GM18507 (cell line): ENCODE measurements at places on chromosomes 6 and 20.

- no peak for DNase-seq
Observed at GRCh38 chr6:95145457-95145856, 431.9 kb upstream of the MANEA start.

GRCh38 chr6:31815025-31815838 lies at the start of the genes HSPA1A and HSPA1L:
TSS of gene HSPA1A (plus strand) at chr6:31815543. CDS start at chr6:31815757, 214 bp downstream.
TSS of gene HSPA1L (minus strand) at chr6:31815283. CDS start at chr6:31811972, 3,311 bp downstream.
- no peak for DNase-seq

GRCh38 chr20:59207742-59208357 lies 44.2 kb downstream of the ZNF831 start:
- DNase-seq = peak; percentile 74

GRCh38 chr6:106005013-106005412 lies 81.1 kb upstream of the PRDM1 start:
- no peak for DNase-seq

DNA sequence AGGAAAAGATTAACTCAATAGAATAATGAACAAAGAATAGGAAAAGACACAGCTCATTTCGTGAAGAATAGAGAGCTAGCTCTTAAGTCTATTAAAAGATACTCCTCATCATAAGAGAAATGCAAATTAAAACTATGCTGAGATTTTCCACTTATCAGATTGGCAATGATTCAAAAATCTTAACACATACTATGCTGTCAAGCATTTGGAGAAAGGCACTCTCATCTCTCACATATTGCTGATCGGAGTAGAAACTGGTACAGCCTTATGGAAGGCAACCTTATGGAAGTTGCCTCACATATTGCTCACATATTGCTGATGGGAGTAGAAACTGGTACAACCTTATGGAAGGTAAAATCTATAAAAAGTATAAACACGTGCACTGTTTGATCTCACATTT lies 21.4 kb upstream of the PLAGL1 start:
- DNase-seq = no peak

- DNase-seq = no peak
Observed at GRCh38 chr6:52616059-52616690, 39.3 kb upstream of the TRAM2 start.

- no peak for DNase-seq
Observed at GRCh38 chr6:22766979-22767378, 197.6 kb downstream of the HDGFL1 start.

- no peak for DNase-seq
Observed at GRCh38 chr20:19897891-19898290, 119.3 kb upstream of the NAA20 start.

GRCh38 chr20:62888406-62888805 lies 26.8 kb upstream of the TCFL5 start:
- DNase-seq = no peak

GRCh38 chr6:47075741-47076421 lies 33.7 kb upstream of the ADGRF1 start:
- DNase-seq = no peak

GRCh38 chr6:43703512-43704429 lies 16.2 kb upstream of the MRPS18A start:
- DNase-seq = no peak

DNA sequence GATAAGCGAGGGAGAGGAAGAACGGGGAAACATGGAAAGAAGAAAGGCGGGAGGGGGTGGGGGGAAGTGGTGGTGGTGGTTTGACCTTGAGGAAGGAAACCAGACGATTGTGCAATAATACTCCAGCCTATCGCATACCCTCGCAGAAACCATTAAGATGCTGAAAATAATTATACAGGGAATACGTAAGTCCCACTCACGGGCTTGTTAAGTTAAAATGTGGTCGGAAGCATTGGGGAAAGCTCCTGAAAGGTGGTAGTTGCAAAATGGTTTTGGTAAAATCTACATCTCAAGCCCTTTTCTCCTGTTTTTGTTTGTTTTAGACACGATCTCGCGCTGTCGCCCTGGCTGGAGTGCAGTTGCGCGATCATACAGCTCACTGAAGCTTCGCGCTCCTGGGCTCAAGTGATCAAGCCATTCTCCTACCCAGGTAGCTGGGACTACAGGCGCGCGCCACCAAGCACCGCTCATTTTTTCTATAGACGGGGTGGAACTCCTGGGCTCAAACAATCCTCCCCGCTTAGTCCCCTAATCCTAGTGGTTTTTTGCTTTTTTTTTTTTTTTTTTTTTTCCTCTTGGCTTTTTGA lies 128.9 kb upstream of the ZNF184 start:
- DNase-seq = no peak

GRCh38 chr6:7247179-7247456 lies 65.9 kb downstream of the SSR1 start:
- DNase-seq = no peak

DNA sequence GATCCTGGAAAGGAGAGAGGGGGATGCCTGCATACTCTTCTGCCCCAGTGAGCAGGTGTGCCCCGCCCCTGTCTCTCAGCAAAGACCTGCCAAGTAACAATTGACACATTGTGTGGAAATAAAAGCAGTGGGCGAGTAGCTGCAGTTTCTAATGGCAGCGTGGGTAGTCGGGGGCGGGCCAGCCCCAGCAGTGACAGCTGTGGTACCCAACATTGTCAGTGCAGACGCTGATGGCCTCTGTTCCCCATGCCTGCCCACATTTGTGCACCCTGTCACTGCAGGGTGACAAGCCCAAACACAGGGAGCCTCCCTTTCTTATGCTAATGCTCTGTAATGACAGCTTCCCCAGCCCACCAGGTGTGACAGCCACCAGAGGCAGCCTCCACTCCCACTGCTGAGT lies 491.7 kb downstream of the DHX35 start:
- DNase-seq = no peak

DNA sequence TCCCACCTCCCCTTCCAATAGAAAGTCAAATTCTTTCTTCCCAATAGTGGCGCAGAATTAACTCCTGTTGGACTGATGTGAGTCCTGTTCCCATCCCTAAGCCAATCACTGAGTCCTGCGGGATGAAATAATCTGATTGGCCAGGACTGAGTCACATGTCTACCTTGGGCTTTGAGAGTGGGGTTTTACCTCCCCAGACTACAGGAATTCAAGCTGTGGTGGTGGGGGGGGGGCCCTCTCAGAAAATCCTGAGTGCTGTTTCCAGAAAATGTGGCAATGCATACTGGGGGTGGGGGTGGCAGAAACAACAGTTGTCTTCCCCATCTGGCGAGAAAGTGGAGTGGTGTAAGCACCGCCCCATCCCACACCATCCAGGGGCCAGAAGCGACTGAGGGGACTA lies 65.7 kb downstream of the CTCFL start:
- DNase-seq = no peak

GRCh38 chr6:116881236-116881635 lies 4.2 kb downstream of the RFX6 start:
- DNase-seq = no peak

DNA sequence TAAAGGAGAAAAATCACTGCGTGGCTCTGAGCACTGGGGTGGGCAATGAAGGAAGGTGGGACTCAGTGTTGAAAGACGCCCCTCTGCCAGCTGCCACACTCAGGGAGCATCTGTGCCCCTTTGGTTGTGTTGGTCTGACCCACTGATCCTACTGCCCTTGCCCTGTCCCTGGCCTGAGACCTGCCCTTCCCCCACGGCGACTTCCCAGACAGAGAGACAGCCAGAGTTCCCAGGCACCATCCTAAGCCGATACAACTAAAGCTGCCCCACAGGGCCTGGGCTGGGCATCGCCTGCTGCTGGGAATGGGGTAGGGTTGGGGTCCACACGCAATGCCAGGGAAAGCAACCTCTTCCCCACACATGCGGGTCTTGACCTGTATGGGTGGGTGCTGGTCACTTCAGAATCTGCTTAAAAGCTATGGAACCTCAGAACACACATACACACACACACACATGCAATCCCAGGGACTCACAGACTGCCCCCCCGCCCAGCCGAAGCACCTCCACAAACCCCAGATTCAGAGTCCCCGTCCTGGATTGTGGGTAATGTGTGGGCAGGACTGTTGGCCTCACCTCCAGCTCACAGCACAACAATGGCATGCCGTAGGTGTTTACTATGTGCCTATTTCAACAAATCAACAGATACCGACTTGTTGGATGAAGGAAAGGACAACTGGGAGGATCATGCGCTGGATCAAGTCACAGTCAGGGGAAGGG lies 10.9 kb upstream of the SPDEF start:
- DNase-seq = no peak

DNA sequence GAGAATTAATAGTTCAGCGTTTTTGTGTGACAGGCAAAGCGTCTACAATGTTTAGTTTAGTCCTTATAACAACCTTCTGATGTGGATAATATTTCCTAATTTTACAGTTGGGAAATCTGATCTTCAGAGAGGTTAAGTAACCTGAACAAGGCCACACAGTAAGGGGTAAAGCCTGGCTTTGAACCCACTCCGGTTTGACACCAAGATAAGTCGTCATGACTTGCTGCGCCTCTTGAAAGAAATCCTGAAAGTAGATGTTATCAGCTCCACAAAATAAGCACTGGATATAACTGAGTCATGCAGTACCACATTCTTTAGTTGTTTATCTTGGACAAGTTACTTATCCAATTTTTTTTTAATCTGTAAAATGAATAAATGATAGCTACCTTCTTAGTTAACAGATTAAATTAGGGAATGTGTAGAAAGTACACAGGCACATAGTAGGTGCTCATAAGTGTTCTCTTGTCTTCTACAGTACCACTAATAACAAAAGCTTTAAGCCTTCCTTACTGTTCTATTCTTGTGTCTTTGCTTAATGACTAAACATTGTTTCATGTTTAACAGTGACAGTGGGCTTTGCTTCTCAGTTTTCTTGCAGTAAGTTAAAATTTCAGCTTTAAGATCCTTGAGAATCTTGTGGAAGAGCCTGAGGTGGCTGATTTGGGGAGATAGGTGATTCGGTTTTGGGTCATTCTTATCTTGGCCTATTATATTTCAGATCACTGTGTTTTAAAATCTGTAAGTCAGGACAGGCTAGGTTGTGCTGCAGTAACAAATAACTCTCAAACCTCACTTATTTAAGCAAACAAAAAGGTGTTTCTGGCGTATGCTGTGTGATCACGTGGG lies 2.1 kb downstream of the HIVEP1 start:
- no peak for DNase-seq

- no peak for DNase-seq
Observed at GRCh38 chr20:20022498-20022897, 5.3 kb downstream of the NAA20 start.

- DNase-seq = no peak
Observed at GRCh38 chr6:79250559-79250958, 16.1 kb upstream of the HMGN3 start.

GRCh38 chr6:136764517-136764993 lies 27.7 kb downstream of the MAP3K5 start:
- DNase-seq = no peak

DNA sequence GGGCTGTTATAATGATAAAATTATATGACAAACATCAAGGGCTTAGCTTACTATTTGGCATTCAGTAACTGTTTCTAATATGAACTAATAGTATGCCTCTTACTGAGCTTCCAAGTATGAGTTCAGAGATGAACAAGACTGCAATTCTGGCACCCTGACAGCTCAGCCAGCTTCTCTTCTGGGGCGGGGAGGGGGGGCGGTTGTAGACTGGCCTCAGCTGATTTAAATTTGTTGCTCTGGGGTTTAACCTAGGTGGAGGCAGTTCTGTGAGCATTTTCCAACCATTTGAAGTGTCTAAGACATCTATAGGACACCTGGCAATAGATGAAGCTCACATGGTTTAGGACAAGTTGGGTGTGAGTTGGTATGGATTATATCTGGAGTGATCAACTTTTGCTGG lies 401.9 kb downstream of the QKI start:
- no peak for DNase-seq

DNA sequence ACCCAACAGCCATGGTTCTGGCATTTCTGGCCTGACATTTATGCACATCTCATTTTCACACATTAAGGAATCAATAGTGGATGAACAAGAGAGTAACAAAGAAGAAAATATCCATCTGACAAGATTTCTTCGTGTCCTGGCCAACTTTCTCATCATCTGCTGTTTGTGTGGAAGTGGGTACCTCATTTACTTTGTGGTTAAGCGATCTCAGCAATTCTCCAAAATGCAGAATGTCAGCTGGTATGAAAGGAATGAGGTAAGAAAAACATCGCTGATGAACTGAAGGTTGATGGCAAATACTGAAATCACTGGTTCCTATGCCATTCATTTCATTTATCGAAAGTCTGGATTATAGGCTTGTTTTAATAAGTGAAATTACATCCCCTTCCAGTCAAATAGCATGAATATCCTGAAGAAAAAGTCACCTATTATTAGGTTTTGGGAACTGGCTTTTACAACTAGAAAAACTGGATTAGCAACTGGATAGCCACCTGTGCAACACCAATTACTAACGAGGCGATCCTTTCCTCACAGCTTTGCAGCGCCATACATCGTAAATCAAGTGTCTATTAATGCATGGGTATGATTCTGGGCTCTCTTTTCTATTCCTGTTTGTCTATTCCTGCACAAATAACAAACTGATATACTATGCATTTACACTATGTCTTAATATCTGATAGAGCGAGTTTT lies 50.2 kb upstream of the NOP56 start:
- DNase-seq = no peak

- DNase-seq = no peak
Observed at GRCh38 chr6:163354761-163355425, 59.6 kb upstream of the QKI start.

GRCh38 chr6:43765776-43766499 lies 4.1 kb upstream of the VEGFA start:
- no peak for DNase-seq

DNA sequence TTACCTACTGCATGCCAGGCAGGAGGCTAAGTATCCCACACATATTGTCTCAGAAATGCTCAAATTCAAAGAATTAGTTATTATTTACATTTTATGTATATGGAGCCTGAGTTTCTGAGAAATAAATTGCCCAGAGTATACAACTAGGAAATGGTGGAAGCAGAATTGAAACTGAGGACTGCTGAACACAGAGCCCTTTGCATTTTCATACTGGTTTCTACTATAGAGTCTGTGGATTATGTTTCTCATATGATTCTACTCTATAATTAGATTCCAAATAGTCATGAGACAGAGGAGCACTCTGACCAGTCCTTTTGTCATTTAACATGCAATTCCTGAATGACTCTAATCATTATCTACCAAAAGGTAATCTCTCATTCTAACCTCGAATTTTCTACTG lies 254.3 kb downstream of the LMBRD1 start:
- DNase-seq = no peak

GRCh38 chr6:22145823-22146677 lies 150.8 kb downstream of the PRL start:
- no peak for DNase-seq

DNA sequence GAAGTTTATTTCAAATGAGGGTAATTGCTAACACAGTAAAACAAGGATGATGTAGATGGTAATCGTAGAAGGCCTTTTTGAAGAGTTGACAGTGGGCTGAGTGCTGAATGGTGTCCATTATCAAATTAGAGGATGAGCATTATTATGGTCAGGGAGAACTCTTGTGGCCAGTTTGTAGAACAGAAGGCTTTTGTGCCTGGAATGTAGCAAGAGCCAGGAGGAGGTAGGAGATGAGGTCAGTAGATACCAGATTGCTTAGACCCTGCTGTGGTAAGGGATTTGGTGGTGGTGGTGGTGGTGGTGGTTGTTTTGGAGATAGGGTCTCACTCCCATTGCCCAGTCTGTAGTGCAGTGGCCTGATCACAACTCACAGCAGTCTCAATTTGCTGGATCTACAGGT lies 6.2 kb downstream of the CSE1L start:
- no peak for DNase-seq
